ENCODE measurements at places on chromosomes 16 and 17.

DNA sequence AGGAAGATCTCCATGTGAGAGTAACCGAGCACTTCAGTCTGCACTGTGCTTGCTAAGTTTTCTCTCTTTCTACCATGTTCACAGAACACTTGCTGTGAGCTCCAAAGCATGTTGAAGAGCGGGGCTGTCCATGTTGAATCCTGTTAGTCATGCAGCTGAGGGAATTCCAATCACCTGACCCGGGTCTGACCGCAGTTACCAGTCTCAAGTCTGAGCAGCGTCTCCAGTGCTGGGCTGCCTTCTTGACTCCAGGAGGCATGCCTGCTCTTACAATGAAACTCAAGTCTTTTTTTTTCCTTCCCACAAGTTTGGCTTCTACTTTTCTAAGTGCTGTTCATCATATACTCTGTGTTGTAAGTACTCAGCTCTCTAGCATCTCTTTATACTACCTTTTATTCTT is 44.3 kb downstream of the HOXB1 start:
- DNase-seq: no peak

DNA sequence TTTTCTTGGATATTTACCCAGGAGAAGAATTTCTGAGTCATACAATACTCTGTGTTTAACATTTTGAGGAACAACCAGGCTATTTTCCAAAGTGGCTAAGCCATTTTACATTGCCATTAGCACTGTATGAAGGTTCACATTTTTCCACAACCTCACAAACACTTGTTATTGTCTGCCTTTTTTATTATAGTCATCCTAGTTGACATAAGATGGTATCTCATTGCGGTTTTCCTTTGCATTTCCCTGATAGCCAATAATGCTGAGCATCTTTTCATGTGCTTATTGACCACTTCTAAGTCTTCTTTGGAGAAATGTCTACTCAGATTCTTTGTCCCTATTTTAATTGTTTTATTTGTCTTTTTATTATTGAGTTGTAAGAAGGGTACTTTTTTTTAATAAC is 107.4 kb upstream of the CES5A start:
- no peak for DNase-seq

- no peak for DNase-seq
Observed at GRCh38 chr16:54696970-54697369, 233.7 kb upstream of the IRX5 start.

- DNase-seq: no peak
Observed at GRCh38 chr17:8320990-8321389, 10.9 kb downstream of the ARHGEF15 start.

DNA sequence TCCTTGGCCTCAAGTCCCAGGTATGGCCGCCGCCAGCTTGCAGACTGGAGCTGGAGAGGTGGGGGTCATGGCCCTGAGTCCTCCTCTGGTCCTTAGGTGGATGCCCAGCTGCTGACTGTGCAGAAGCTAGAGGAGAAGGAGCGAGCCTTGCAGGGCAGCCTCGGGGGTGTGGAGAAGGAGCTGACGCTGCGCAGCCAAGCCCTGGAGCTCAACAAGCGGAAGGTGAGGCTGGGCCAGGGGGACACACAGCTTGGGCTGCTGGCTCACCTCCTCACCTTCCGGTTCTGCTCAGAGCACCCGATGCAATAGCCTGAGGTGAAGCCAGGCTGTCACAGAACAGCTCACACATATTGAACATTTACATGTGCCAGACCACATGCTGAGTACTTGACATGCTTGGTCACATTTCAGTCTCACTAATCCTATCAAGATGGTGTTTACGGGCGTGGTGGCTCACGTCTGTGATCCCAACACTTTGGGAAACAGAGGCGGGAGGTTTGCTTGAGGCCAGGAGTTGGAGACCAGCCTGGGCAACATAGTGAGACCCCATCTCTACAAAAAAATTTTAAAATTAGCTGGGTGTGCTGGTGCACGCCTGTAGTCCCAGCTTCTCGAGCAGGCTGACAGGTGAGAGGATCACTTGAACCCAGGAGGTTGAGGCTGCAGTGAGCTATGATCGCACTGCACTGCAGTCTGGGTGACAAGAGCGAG is 7.4 kb downstream of the RNF40 start:
- no peak for DNase-seq

- no peak for DNase-seq
Observed at GRCh38 chr17:16255481-16255921, 38.5 kb downstream of the PIGL start.

DNA sequence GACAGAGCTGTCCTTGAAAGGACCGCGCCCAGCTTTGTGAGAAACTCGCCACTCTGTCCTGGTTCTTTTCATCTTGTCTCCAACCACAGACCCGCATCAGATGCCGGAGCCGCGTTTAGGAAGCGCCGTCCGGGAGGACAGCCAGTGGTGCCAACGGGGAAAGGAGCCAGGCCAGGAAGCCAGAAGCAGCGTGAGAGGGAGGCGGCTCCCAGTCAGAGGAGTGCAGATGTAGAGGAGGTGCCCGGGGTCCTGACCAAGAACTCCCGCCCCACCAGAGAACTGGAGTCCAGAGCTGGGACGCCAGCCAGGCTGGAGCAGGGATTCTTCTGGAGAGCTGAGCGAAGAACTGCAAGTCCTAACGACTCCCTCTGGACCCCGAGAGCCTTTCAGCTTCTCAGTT is 49.3 kb upstream of the TNRC6C start:
- DNase-seq: no peak

DNA sequence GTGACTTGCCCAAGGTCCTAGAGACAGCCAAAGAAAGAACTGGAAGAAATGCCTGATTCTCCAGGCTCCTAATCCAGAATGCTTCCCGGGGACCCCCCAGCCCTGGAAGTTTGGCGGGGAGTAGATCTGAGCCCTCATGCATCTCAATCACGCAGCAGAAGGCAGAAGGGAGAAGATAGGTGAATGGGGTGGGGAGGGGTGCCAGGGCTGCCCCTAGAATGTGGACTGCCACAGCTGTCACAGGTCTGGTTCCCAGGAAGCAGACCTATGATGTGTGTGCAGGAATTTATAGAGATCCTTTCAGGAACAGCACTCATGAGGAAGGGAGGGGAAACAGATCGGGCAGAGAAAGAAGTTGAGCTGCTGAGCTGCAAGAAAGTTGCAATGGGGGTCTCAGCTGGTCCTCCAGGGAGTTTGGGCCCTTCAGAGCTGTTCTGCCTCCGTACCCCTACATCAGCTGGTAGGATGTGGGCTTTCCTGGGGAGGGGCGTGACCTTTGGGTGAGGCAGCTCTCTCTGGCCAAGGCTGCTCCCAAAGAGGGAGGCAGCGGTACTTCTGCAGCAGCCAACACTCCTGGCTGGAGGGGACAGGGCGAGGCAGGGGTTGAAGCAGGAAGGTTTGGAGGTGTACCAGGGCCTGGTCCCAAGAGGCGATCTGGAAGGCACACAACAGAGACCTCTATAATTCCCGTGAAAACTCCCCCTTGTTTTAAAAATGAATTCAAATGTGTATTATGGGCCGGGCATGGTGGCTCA is 43.4 kb downstream of the DNAH9 start:
- no peak for DNase-seq

GRCh38 chr17:49630113-49630900 is 47.6 kb downstream of the SPOP start:
- DNase-seq: no peak

GRCh38 chr16:57713596-57713995 is 19.0 kb downstream of the DRC7 start:
- no peak for DNase-seq

DNA sequence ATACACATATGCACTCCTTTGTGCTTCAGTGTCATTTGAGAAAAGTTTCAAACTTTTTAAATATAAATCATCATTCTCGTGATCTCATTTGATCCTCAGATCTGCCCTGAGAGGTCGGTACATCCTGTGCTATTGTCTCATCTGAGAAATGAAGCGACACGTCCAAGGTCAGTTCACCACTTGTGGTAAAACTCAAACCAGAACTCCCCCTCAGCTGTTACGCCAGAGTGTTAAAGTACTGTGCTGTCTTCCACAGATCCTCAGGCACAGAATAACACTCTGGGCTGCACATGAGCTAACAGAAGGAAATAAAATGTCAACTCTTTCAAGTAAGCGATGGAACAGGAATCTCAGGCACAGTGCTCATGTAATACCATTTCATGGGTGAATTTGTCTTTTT is 31.4 kb downstream of the ANKFN1 start:
- no peak for DNase-seq

DNA sequence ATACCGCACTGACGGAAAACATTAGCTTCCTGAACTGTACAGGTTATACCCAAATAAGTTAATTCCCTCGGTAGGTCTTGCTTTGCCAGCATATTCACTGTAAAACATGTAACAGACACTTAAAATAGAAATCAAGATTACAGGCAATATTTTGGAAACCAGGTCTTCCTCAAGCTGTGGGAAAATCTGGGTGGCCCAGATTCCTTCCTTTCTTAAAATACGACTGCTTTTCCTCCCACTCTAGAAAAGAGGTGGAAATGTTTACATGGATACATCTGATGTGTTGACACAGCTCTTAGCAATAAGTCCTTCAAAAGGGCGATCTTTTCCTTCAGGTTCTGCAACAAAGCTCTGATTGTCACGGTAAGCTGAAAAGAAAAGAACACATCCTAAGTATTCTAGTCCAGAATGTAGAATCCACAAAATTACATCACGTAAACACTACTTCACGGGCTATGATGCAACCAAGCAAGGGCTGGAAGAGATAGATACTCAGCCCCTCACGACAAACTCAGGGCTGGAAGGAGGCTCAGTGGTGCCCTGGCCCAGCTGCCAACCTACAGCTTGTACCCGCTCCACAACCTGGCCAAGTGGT is 18.4 kb downstream of the STX8 start:
- DNase-seq: no peak

- no peak for DNase-seq
Observed at GRCh38 chr17:74096456-74096855, 107.0 kb upstream of the RPL38 start.

DNA sequence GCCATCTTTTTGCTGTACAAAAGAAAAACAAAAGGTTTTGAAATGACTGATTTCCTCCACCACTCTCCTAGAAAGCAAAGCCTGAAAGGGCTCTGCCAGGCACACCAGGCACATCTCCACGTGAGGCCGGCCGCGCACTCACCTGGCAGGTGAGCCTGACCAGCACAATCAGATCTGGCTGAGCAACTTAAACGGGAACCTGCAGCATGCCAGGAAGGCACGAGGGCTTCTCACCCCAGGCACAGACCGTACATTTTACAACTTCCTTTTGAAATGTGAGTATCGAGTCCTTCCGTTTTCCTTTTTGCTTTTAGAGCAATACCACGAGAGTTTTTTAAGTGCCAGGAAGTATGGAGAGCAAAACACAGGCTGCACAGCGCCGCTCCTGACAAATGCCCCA is 22.5 kb downstream of the SLC38A10 start:
- DNase-seq: no peak

DNA sequence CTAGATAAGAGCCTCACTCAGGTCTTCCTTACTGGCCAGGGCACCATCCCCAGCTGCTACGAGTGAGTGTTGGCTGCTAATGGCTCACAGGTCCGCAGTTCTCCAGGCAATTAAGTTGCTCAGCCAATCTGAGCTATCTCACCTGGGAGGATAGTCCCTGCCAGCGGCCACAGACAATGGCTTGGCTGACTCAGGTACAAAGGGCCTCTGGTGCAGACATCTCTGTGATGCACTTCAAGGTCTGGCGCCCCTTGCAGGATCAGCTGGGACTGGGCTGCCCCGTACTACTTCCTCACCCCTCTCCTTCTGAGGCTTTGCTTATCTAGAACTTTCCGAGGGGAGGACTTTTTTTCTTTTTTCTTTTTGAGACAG is 49.2 kb upstream of the EMP2 start:
- DNase-seq: no peak

DNA sequence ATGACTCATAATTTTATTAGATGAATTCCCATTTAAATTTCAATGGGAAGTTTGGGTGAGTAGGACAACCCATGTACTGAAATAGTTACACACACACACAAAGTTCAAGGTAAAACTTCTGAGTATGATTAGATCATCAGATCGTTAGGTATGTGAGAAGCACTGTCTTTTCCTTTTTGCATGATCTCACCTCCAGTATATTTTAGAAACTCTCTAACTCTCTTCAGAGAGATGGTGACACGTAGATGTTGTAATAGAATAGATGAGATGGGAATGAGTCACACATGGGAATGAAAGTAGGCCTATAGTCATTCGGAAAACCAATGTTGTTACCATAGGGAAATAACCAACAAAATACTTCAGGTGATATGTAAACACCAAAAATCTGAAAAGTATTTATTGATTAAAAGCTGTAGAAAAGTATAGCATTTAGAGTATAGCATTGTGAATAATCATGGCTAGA is 22.2 kb downstream of the KRT23 start:
- DNase-seq: no peak

GRCh38 chr16:11114366-11115164 is 141.4 kb downstream of the SOCS1 start:
- DNase-seq: peak; percentile 25

GRCh38 chr17:62902531-62903220 is 63.4 kb upstream of the TANC2 start:
- DNase-seq: no peak

DNA sequence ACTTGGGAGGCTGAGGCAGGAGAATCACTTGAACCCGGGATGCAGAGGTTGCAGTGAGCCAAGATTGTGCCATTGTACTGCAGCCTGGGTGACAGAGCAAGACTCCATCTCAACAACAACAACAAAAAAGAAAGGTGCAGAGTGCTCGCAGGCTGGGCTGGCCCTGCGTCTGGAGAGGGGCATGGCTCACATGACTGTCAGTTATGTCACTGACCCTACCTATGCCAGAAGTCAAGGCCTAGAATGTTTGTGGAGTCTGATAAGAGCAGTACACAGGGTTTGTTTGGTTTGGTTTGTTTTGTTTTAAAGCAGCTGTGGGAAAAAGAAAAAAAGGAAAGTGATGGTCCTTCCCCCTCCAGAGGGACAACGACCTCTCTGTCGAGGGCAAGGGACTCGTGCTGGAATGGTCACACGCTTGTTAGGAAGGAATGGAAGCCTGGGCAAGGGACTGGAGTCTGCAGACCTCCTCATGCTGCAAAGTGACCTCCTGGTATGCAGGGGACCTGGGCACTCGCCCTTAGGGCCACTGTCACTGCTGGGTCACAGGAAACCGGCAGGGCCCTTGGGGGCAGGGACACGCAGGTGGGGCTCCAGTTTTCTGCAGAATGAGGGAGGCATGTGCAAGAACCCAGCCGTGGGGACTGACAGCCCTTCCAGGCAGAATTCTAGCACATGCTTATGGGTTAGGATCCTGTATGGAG is 10.1 kb upstream of the OSGIN1 start:
- no peak for DNase-seq
